CD14-positive monocyte (primary cell): ENCODE measurements at places on chromosomes 7 and 10. TPM values are rescaled to one million over a fixed set of nuclear protein-coding genes. Genes with fewer than 3 reads are reported as not detected.

The PMS2 gene
- 2.9 and 4.8 TPM in 2 replicates for polyA plus RNA-seq

The BICC1 gene
- 0.14 TPM for polyA plus RNA-seq

GRCh38 chr10:123868038-123869019, 23.3 kb downstream of the CPXM2 start:
- DNase-seq, result no peak

DNA sequence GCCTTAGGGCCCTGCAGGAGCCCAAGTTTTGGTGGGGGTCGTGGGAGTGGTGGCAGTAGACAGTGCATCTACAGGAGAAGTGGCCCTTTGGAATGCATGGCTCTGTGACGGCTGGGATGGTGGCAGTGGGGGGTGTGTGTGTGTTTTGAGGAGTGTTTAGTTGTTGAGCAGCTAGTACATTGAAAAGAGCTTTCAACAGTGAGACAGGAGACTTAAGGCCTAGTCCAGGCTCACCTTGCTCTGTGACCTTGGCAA, 27.1 kb downstream of the ZNF775 start:
- no peak for DNase-seq

DNA sequence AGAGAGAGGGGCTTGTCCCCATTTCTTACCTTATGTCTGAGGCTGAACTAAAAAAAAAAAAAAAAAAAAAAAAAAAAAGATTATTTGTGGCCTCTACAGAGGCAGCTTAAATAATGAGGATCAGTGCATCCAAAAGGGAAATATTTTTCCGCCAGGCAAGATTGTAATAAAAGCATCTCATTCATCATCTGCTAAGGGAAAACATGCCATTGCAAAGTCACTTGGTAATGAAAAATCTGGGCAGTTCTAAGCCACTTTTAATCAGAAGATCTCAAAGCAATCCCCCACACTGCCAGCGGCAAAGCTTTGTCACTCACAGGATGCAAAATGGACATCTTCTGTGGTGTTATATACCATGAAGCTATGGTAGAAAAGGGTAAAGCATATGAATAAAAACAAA, 3.8 kb downstream of the FAM107B start:
- DNase-seq, result no peak

DNA sequence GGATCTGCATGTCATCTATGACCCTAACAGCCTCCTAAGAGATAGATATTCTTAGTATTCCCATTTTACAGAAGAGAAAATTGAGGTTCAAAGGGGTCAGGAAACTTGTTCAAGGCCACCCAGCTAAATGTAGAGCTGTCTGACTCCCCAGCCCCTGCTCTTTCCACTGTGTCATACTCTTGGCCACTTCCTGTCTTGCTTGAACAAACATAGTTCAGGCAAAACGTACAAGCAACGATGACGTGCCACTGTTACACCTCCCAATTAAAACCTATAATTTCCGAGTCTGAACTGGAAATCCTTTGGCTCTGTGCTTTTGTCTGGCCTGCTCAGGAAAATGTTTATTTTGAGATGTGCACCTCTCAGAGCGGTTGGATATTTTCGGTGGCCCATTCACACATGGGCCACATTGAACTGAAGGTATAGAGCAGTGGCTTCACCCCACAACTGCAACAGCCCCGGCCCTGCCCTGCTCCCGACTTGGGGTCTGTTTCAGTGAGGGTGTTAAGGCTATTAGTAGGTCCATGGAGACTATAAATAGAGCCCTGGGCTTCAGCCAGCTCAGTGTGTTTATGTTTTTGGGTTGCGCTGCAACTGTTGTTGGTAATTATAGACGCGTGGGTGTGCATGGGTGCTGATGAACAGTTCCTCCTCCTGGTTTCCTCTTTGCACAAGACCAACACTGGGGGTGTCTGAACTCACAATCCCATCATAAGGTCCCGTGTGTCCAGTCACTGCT, 172.3 kb upstream of the ADO start:
- DNase-seq, result peak; percentile 99

DNA sequence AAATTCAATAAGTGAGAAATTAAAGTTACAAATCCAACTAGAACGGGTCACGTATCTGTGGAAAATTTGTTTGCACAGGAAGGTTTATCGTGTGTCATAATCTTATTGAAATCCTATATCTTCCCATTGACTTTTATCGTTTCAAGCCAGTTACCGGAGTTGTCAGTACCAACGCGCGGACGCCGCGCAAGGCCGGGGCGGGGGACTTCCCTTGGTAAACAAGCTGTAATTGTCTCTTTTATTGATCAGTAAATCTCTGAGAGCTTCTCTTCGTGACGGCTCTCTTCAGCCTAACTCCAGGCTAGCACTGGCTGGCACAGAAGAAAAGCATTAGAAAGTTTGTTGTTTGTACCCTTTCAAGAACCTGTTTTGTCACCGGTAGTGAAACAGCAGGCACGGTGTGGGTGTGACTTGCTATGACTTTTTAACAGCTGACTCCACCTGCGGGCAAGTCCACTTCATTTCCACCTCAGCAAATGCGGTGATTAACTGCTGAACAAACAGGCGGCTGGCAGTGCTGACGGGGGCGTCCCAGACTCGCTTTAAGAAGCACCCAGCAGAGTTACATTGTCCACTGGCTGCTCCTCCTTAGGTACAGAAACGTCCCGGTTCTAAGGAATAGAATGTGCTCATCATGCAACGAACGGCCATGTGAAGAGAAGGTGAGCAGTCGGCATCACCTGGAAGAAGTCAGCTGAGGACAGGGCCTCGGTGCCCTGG, 215.8 kb downstream of the MAD1L1 start:
- no peak for DNase-seq

DNA sequence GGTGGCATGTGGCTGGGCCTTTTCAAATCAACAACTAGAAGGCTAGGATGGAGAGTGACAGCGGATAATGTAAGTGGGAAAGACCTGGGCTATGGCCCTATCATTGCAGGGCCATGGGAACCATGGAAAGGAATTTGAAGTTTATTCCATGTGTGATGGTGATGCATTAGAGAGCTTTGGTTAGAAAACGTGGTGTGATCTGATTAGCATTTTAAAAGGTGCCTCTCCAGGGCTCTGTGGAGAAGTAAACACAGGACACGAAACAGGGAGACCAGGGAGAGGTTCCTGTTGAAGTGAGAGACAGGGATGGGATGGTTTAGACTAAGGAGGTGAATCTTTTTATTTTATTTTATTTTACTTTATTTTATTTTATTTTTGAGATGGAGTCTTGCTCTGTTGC, 749.5 kb downstream of the GATA3 start:
- DNase-seq, result no peak

DNA sequence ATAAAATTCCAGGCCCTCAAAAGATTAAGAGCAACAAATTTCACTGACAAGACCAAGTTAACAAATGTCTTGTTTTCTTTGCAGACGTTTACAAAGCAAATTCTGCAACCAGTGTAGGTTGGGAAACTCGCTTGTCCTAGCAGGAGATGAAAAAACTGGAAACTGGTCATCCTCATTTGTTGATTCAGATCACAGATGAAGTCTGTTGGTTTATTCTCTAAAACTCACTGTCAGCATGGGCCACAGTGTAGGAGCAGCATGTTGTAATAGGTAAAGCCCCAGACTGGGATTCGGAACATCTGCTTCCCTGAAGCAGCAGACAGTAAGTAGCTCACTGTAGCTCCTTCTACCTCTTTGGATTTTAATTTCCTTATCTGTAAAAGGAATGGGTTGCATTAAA, 31.5 kb downstream of the PANK1 start:
- no peak for DNase-seq

DNA sequence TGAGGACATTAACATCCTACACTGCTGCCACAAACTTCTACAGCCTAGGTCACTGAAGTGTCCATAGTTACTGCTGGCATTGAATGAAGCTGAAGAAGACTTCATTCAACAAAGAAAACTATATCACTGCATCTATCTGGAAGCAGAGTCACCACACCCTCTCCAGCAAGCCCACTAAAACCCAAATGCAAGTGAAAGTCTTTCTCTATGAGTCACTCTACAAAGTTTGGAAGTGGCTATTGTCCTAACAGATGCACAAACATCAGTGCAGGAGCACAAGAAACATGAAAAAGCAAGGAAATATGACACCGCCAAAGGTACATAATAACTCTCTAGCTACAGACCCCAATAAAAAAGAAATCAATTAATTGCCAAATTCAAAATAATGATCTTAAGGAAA, 43.5 kb upstream of the CAMK2B start:
- DNase-seq, result no peak

DNA sequence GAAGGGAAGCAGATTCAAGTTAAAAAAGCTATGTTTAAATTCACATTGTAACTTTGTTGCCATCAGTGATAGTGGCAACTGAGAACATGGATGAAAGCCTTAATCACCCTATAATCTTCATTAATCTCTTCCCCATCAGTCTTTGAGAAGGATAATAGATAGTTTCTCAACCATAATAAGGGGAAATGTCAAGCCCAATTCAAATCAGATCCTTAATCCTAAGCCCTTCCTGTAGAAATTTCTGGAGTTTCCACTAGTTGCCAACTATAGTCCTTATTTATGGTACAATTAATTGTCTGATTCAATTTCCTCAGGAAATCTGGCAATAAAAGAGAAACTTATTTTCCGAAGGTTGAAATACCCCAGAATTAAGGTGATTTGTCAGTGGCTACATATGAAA, 431.8 kb downstream of the ZWINT start:
- DNase-seq, result no peak

- DNase-seq, result no peak
Measured at GRCh38 chr10:43193496-43194080, 55.3 kb downstream of the CSGALNACT2 start.

- DNase-seq, result peak; percentile 96
Measured at GRCh38 chr7:2820508-2820934, 23.6 kb downstream of the GNA12 start.

DNA sequence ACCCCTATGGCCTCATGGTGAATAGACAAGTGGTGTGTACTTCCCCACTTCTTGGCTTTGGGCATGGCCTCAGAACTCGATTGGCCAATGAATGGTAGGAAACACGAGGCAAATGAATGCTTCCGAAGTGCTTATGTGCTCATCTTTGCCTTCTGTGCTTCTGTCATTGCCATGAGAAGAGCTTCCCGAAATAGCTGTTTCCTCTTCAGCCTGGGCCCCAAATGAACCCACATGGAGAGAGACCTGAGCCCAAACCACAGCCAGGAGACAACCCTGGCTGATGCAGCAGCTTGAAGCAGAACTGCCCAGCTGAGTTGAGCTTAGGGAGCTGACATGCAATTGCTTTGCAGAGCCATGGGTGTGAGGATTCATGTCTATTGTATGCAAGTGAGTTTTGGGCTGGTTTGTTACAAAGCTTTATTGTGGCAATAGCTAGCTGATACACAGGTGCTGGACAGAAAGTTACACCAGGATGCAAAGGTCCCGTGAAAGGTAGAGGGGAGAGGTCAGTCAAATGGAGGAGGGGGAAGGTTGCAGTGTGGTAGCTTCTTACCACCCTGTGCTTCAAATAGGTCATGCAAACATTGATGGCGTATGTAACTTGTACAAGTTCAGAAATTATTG, 328.2 kb downstream of the PLXNA4 start:
- no peak for DNase-seq
